NCI-H1436 (cell line): ENCODE measurements at places on chromosomes 12 and 14.

DNA sequence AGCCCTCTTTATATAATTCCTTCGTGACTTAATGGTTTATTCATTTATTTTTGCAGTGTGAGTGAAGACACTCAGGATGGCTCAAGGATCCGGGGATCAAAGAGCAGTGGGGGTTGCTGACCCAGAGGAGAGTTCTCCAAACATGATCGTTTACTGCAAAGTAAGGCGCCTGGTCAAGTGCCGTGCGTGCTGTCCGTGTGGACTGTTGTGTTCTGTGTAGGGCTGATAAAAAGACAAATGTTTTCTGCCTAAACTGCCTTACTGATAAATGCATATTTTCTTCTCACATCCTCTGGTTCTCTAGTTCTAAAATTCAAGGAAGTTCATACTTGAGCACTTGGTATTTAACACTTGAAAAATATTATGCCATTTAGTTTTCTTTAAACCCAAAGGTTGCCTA is 32.5 kb downstream of the RGS6 start:
- no peak for DNase-seq

GRCh38 chr12:48296586-48297282 is 54.0 kb downstream of the ZNF641 start:
- DNase-seq = no peak

GRCh38 chr14:57574617-57575288 is 81.1 kb upstream of the CCDC198 start:
- no peak for DNase-seq

GRCh38 chr12:32450363-32450762 is 51.0 kb downstream of the FGD4 start:
- no peak for DNase-seq

DNA sequence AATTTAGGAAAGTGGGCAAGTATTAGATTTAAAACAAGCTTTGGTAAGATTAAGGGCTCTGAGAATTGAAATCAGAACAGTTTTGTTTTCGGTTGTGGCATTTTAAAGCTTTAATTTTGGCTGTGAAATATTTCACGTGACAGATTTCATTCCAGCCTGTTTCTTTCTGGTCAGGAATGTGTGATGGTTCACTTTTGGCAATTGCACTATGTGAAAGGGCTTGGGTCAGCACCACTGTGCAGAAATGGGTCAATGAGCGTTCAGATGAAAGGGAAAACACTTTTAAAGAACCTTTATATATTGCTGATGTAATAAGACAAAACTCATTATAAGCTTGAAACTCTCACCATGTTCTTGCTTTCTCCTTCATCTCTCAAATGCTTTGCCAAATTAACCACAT is 17.1 kb downstream of the NUBPL start:
- no peak for DNase-seq

DNA sequence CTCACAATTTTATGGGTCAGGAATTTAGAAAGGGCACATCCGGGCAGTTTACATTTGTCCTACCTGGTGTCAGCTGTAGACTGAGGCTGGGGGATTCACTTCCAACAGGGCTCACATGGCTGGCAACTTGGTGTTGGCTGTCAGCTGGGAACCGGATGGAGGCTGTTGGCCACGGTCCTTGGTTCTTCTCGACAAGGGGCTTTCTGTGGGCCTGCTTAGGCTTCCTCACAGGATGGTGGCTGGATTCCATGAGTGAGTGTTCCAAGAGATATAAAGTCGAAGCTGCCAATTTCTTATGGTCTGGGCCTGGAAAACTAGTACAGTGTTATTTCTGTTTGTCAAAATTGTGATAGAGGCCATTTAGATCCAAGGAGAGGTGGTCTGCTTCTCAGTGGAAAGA is 127.9 kb downstream of the PTCSC3 start:
- DNase-seq = no peak
